Activated CD8-positive, alpha-beta memory T cell treated with anti-CD3 and anti-CD28 coated beads for 48 hours (primary cell): ENCODE measurements at places on chromosomes 1 and 21.

DNA sequence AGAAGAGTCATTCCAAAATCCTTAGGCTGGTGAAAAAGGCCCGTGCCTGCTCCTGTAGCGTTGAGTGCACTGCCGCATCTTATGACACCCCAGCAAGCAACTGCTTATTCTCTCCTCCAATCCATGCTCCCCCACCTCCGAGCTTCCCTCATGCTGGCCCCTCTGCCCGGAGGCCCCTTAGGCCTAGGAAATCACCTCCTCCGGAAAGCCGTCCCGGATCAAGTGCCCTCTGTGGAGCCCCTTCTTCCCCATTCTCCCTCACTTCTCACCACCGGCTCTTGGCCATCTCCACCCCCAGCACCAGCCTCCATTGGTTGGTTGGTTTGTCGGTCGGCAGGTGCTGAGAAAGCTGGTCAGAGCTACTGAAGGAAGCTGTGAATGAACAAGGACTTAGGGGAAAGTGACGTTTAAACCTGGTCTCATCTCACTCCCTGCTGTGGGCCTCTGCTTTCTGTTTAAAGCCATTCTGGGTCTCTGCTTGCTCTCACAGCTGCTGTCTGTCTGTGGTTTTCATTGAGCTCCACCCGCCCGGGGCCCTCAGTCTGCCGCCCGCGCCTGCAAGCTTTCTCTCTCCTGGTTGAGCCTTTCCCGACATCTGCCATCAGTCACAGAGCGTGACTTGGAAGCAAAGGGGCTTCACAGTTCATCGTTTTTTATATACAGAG, 122.2 kb downstream of the KCNN3 start:
- DNase-seq: no peak

GRCh38 chr1:54051933-54052430, 1.0 kb downstream of the TMEM59 start:
- no peak for DNase-seq

- DNase-seq: no peak
These were observed 102.8 kb downstream of the RHOU start for GRCh38 chr1:228837817-228838716.

DNA sequence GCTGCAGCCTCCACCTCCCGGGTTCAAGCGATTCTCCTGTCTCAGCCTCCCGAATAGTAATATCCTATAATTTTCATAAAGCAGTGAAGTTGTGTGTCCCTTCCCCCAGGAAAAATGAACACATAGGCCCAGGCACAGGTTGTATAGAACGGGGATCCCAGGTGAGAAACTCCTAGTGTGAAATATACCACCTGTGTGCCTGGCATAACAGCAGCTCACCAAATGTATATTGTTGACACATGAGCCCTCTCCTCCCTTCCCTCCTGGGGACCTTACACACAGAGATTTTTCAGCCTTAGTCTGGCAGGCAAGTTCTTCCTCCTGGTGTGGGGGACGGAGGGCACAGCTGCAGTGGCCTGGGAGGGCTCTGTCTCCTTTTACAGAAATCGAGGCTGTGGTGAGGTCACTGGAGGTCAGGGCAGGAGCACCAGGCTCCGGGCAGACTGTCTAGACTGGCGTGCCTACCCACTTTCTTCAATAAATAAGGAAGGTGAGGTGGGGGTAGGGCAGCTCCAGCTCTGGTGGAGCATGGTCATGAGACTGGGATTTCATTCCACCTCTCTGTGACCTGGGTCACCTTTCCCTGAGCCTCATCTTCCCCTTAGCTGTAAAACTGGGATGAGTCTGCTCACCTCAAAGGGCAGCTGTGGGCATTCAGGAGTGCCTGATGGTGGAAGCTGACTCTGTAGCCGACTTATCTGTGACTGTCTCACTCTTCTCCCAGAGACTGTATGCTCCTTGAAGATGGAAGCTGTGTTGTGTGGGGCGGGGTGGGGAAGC, 14.3 kb downstream of the RCC1 start:
- DNase-seq: no peak

DNA sequence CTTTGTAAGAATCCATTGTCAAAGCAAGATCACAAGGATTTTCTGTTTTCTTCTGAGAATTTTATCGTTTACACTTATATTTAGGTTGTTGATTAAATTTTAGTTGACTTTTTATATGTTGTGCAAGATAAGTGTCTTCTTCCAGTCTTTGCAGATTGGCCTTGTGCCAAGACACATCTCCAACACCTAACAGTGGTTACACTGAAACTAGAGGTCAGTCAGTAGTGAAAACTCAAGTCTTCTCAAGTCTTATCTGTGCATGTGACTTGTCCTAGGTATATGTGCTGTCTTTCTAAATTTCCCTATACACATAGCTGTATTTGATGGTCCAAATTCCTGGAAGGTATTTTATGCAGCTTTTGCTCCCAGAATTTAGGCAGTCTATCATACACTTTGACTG, 1183.2 kb upstream of the B3GALT2 start:
- DNase-seq: no peak

DNA sequence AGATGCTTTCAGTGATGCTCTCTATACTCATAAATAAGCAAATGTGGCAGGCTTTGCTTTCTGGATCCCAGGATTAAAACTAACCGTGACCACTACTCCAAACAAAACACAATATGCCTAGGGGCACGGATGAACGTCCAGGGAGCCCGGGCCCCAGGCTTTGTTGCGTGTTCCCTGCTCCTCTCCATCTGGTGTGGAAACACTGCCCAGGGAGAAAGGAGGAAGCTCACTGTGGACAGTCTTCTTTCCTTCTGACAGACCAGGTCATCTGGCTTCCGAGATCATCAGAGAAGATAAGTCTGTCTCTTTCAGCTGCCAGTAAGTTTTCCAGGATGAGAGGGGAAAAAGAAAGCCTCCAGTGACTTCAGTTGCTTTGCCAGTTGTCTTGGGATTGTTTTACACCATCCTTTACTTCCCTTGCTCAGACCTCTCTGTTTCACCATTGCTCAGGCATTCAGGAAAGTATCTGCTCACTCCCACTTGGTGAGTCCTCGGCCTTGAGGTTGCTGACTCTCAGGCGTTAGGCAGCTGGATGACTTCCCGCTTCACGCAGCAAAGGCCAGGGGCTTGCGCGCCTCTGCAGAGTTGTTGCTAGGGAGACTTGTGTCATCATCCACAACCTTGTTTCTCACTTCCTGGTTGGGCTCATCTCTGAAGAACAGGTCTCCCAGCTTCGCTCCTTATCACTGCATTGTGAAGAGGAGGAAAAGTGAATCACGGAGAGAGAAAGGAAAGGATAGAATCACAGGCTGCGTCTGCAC, 20.6 kb upstream of the PGD start:
- DNase-seq: no peak
